Stimulated activated CD8-positive, alpha-beta memory T cell treated with anti-CD3 and anti-CD28 coated beads, Interleukin-2, amount 100 ng/mL, for 1 hour (primary cell): ENCODE measurements at places on chromosomes 1 and 21.

GRCh38 chr1:175089136-175089718, 21.6 kb downstream of the TNN start:
- DNase-seq, result no peak

DNA sequence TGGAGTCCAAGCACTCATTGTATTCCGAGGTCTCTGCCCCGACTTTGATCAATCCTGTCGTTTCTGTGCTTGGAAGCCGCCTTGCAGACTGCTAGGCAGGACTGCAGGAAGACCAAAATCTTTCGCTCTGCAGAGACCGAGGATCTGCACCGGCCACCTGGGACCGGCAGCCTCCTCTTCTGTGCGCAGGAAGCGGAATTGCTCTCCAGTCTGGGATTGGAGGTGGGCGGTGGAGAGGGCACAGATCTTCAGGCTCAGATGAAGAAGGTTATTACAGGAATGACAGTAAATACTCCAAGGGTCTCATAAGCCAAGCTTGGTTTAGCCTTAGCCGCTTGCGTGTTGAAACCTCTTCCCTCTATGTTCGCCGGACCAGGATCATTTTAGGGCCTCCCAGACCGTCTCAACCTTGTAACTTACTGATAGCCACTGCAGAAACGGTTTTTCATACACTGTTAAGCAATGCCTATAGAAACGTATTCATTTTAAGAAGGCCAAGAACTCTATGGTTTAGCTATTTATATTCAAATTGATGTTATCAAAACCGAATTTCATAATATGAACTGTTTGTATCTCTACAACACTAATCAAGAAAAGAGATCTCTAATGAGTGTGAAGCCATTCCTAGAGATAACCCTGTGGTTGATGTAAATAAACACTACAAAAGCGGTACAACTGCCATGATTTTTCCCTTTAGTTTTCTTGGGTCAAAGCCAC, 1.1 kb downstream of the MIA3 start:
- no peak for DNase-seq

- DNase-seq, result no peak
Measured at GRCh38 chr1:209249280-209249670, 334.2 kb upstream of the CAMK1G start.

DNA sequence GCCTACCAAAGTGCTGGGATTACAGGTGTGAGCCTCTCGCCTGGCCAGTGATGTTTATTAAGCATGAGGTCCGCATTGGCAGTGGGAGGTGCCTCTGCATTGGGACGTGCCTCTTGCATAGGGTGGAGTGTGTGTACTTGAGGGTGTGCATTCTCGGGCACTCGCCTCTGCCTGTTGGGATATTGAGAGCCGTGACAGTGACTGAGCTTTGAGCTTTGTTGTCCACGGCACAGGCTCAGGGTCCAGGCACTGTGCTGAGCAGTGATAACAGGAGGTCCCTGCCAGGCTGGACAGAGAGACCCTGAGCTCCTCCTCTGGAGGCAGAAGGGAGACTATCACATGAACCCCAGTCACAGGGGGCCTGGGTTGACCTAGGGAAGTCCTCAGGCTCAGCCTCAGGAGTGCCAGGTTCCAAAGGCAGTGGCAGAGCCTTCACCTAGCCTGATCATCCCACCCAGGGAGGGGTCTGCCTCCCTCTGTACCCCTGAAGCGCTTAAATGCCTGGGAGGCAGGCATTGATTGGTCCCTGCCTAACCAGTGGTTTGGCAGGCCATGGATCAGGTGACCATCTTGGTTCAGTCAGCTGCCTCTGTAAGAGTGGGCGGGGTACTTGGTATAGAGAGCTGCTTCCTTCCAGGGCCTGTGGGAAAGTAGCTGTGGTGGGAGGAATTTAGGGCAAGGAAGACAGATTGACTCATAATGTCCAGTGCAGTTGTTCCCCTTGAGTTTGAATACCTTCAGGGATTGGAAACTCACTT, 213.8 kb upstream of the TMEM51 start:
- DNase-seq, result no peak

DNA sequence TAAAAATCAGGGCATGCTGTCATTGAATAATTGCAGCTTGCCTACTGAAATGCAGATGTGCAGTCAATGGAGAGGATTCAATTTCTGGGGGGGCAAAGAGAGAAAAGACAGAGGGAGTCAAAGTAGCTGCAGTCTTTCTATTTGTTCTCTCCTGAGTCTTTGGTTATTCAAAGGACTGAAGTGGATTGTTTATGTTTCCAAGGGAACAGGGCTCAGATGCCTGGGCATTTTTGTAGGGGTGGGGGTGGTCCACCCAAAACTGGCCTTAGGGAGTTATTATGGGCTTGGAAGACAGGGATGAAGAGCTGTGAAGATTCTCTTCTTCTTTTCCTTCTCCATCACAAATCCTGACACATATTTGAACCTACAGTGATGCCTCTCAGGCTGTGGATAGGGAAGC, 408.8 kb upstream of the DAB1 start:
- no peak for DNase-seq

DNA sequence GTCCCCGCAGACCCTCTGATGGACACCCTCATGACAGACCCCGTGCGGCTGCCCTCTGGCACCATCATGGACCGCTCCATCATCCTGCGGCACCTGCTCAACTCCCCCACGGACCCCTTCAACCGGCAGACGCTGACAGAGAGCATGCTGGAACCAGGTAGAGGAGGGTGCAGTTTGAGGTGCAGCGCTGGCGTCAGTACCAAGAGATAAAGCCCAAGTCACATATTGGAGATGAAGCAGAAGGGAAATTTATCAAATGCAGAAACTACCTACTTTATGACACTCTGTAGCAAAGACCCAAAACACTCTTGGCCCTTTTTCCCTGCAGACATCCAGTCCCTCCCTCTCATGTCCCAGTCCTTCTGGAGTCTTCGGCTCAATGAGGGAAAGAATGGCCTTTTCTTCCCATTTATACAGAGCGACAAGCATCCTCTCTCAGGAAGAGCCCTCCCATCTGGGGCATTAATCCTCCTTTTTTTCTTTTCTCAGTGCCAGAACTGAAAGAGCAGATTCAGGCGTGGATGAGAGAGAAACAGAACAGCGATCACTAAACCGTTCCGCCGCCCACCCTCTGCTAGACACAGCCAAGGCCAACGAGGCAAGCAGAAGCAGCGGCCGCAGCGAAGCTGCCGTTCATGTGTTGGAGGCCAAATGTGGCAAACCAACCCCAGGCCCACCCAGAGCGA, 30.8 kb upstream of the KIF1B start:
- no peak for DNase-seq

DNA sequence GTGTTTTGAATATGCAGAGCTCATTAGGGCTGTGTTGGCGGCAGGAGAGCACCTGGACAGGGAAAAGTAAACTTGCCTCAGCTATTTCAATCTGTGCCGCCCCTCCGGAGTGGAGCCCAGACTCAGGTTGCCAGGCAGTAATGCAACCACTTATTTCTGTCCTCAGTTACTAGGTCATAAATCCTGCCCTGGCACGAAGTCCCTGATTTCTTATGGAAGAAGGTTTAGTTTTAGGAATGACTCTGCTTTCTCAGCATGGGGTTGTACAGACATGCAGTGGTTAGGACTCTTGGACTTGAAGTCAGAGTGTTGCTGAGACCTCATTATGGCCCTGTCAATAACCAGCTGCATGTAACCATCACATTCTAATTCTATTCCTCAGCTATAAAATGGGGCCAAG, 98.3 kb upstream of the FGGY start:
- DNase-seq, result no peak

DNA sequence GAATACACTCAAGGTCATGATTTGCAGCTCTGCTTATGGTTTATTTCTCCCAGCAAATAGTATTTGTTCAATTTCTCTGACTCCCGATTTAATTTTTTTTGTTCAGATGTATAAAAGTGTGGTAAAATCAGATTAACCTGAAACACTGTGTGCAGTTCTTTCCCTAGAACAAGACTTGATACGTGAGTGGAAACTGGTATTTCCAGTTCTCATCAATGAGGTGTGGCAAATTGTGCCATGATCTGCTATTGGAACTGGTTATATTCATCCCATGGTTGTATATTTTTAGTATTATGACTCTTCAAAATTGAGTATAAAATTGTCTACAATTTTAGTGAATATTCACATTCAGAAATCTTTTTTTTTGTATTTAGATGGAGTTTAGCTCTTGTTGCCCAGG, 76.8 kb upstream of the IVNS1ABP start:
- DNase-seq, result no peak

GRCh38 chr1:7421471-7422075, 349.5 kb upstream of the VAMP3 start:
- no peak for DNase-seq

GRCh38 chr1:115090956-115091355, 1.7 kb upstream of the TSPAN2 start:
- no peak for DNase-seq

- DNase-seq, result no peak
Measured at GRCh38 chr1:65958561-65959350, 166.1 kb downstream of the PDE4B start.

DNA sequence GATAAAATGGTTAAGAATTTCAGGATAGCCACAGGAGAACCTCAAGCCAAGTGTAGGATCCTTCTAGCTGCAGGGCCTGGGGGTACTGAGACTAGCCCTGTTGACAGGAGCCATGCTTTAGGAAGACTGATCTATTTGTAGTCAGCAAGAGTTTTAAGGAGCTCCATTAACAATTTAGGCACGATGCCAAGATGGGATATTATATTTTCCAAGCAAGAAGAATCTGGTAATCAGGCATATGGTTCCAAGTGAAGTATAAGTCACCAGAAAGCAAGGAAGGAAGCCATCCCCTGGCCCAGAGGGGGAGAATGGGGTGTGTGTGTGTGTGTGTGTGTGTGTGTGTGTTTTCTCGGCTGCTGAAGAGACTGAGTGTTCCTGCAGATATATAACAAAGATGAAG, 7.0 kb downstream of the IFNAR2 start:
- no peak for DNase-seq

- DNase-seq, result no peak
Measured at GRCh38 chr21:32359719-32360260, 33.0 kb downstream of the URB1 start.

- DNase-seq, result no peak
Measured at GRCh38 chr1:44571712-44572571, 102.3 kb downstream of the TMEM53 start.

GRCh38 chr1:5617179-5617520, 375.1 kb downstream of the NPHP4 start:
- DNase-seq, result no peak

DNA sequence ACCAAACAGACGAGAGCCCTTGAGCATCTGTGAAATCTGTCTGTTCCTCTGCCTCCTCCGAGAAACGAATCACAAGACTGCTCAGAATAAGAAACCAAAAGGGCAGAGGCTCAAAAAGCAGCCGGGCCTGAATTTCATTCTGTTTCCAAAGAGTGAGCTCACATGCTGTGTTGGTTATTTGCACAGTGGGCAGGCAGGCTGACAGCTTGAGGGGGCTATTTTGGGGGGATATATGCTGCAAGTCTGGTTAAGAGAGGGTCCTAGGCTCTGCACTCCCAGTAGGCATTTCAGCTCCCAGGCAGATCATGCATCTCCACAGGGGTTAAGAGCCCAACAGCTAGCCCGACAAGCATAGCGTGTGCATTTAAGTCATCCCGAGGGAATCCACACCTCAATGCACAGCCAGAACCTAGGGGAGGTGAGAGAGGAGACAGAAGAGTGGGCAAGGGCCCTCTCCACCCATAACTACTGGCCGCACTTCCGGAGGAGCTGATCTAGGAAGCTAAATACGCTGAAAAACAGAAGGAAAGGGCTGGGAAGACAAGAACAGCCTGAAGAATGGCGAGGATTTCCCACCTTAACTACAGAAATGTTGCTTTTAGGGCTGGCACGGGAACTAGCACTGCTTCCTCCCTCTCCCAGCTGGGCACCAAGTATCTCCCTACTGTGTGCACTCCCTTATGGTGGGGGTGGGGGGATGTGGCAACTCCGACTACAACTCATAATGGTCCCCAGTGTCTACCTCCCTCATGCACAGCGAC, 3.7 kb downstream of the PGBD5 start:
- no peak for DNase-seq

GRCh38 chr1:115313182-115313581, 24.9 kb downstream of the NGF start:
- DNase-seq, result no peak

DNA sequence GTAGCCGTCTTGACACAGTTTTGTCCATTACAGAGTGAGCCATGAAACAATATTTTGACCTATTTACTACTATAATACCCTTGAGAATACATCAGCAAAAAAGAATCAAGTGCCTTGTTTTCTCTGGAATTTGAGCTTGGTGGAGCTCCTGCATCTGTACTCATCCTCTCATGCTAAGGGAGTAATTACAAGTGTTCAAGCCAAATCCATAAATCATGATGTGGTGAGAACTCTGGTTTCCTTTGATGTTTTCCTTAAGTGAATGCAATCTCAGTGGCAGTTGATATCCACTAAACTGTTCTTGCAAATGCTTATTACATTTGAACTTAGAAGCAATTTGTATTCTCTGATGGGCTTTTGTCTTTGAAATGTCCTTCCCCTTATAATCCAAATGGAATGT, 824.6 kb upstream of the TMPRSS15 start:
- no peak for DNase-seq

DNA sequence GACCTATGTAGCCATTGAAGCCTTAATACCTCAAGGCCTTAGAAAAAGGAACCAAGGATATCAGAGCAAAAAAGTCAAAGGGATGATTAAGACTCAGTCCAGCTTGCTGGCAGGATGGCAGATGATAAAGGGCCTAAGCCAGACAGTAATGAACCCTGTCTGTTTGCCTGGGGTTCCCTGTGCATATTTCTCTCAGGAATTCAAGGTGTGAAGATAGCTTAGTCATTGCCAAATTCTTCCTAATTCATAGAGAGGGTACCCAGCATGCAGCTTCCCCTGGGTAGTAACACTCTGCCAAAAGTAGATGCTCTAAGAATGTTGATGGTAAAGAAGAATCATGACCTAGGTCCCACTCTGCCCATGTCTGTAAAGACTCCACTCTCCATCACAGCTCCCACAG, 210.6 kb upstream of the COA6 start:
- no peak for DNase-seq
